ENCODE measurements at places on chromosomes 5 and 9. TPM values are rescaled to one million over a fixed set of nuclear protein-coding genes. Genes with fewer than 3 reads are reported as not detected.

The HAVCR1 gene
- 3.7 TPM for total RNA-seq

DNA sequence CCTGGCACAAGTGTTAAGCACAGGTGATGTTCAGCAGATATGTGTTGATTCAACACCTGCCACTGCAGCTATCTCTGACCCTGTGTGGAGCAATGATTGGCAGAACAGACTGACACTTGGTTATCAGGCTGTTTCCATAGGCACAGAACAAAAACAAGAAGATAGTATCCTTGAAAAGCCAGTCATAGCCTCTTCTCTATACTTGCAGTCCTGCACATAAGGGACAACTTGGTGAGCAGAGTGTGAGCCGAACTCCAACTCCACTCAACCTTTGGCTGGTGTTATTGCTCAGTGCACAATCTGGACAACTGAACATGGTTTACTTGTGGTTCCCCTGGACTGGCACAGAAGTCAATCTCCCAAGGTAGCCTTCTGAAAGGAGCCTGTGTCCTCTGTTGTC lies 99.2 kb downstream of the ADAMTS12 start:
- DNase-seq = no peak
- no peak overlapping the region for H3K4me3 ChIP-seq
- no peaks in the 10 kb centered on the region for H3K36me3 ChIP-seq
- H3K27me3 ChIP-seq = no peaks in the 10 kb centered on the region
- H3K4me1 ChIP-seq = no peaks in the 10 kb centered on the region
- H3K27ac ChIP-seq = no peak overlapping the region

- H3K36me3 ChIP-seq = peaks cover 17% of the 10 kb centered on the region
- no peak overlapping the region for H3K4me3 ChIP-seq
- no peak overlapping the region for H3K27ac ChIP-seq
- peaks cover 15% of the 10 kb centered on the region for H3K4me1 ChIP-seq
- H3K27me3 ChIP-seq = no peaks in the 10 kb centered on the region
- DNase-seq = no peak
These were observed 281.8 kb downstream of the MLLT3 start for GRCh38 chr9:20340511-20340861.

The EQTN gene
- not detected for total RNA-seq

GRCh38 chr5:173671121-173671949 lies 54.9 kb upstream of the BOD1 start:
- H3K27me3 ChIP-seq = no peaks in the 10 kb centered on the region
- no peak overlapping the region for H3K27ac ChIP-seq
- H3K4me3 ChIP-seq = no peak overlapping the region
- DNase-seq = no peak

Measured in activated CD4-positive, alpha-beta memory T cell treated with anti-CD3 and anti-CD28 coated beads, Interleukin-2, amount 10 ng/mL, durations not matched to agents 7 days and 5 days (primary cell).